ENCODE measurements at places on chromosomes 11 and 22.

DNA sequence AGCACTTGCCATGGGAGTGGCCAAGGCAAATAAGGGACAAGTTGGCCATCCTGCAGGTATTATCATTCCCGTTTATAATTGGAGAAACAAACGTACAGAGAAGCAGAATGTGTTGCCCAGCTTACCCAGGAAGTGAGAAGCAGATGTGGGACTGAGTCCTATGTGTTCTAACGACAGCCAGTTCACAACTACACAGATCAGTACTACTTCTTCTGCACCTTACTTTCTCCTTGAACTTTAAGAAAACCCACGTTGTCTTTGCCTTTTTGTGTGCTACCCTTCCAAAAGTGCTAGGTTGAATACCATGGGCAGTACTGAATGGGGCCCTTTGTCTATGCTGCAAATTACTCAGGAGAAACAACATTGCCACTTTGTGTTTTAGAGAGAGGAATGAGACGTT lies 62.8 kb upstream of the BLID start:
- DNase-seq, result no peak

- DNase-seq, result no peak
Observed at GRCh38 chr11:77866336-77866735, 45.4 kb downstream of the AAMDC start.

DNA sequence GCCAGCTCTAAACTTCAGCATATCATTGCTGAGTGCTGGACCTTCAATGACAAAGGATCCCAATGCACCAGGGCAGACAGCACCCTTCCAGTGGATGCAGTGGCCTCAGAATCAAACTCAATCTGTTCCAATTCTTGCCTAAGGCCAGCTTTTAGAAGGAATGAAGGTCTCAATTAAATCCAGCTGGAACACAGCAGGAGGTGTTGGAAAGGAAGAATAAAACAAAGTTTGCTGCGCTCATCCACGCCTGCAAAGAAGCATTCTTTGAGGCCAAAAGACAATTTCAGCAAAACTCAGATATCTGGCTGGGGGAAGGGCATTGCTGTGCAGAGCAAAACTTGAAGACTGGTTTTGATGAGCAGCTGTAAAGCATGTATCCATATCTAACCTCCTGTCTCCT lies 120.7 kb downstream of the CCDC81 start:
- DNase-seq, result no peak

DNA sequence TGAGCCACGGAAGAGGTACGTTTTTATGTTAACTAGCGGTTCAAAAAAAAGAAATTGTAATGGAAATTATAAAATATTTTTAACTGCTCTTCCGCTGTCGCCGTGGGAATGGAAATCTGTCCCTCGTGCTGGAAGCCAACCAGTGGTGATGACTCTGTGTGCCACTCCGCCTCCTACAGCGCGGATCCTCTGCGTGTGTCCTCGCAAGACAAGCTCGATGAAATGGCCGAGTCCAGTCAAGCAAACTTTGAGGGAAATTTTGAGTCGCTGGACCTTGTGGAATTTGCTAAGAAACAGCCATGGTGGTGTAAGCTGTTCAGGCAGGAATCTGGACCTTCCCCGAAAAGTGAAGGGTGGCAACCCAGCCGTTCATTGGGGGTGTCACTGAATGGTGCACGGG lies 2.9 kb upstream of the CBX7 start:
- DNase-seq, result no peak

GRCh38 chr11:130677486-130678153 lies 229.2 kb downstream of the ADAMTS15 start:
- no peak for DNase-seq
